ENCODE measurements at places on chromosomes 6 and 20. TPM values are rescaled to one million over a fixed set of nuclear protein-coding genes. Genes with fewer than 3 reads are reported as not detected.

The SS18L1 gene
- 12.6 TPM for total RNA-seq

The LY6G6F gene
- total RNA-seq = not detected

The CFB gene
- total RNA-seq = 74.9 TPM

The ADGRB3 gene
- total RNA-seq = 3.5 TPM

The POU5F1 gene
- 2.8 TPM for total RNA-seq

The SFTA2 gene
- total RNA-seq = 369 TPM

The MYLK2 gene
- total RNA-seq = not detected

GRCh38 chr20:17655865-17656479, 26.1 kb downstream of the RRBP1 start:
- peak; percentile 7 for DNase-seq

DNA sequence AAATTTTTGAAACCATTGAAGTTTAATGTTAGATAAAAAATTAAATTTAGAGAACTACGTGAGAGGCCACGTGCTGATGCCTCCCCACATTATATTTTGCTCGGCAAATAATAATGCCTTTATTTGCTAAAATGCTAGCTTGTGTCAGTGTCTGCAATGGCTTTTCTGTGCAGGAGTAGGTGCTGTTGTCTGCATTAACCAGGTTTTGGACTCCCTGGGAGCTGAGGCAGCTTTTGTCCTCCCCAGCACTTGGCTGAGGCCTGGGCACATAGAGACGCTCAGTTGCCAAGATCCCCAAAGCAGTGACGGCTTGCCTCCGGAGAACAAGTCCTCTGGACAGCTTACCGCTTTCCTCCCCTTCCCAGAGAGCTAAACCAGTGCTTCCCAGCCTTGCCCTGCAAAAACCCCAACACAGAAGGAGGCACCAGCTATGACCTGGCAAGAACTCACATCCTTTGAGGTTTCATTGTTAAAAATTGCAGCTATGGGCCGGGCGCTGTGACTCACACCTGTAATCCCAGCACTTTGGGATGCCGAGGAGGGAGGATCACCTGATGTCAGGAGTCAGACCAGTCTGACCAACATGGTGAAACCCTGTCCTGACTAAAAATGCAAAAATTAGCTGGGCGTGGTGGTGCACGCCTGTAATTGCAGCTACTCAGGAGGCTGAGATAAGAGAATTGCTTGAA, 59.9 kb downstream of the KAT14 start:
- no peak for DNase-seq

DNA sequence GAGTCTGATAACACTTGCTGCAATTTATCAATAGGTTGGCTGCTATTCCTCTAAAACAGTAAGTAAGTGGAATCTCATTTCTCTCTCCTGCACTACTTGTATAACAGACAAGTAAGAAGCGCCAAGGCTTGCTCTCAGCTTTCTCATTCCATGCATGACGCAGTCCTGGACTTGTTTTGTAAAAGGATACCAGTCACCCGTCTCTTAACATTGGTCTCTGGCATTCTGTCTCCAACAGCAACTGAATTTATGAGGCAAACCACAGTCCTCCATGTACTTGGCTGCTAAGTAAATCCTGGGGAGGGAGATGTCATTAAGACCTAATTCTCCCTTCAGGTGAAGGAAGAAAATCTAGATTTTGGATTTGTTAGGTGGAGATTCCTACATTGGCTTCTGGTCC, 115.4 kb downstream of the OPN5 start:
- DNase-seq = no peak

DNA sequence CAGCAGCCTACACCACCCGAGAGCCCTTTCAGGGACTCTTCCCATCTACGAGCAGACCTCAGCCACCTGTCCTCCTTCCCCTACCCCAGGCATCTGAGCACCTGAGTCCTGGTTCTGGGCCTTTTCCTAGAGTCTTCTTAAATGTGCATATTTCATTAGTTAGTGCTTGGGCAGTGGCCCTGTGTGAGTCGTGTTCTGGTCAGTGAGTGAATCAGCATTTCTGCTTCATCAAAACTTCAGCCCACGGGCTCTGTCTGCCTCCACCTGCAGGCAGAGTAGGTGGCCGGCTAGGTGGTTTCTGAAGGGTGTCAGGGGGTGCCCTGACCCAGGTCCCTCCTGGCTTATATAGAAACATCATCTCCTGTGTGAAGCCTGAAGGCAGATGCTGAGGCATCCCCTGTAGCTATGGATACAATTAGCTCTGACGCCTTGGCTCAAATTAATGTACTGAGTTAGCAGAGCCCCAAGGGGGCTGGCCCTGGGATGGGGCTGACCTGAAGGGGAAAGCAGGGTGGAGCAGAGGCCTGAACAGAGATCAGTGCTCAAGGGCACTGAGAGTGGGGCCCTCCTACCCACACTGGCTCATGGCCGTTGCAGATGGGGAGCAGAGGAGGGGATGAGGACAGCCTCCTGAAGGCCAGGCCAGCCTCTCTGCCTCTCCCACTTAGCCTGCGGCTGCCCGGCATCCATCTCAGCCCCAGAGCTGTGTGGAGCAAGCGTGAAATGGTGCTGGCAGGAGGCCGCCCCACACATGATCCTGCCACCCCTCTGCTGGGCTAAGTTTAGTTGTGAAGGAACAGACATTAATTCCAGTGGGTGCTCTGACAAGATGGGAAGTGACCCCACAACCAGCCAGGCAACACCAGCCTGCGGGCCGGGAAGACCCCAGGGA, 13.6 kb downstream of the IP6K3 start:
- DNase-seq = no peak

DNA sequence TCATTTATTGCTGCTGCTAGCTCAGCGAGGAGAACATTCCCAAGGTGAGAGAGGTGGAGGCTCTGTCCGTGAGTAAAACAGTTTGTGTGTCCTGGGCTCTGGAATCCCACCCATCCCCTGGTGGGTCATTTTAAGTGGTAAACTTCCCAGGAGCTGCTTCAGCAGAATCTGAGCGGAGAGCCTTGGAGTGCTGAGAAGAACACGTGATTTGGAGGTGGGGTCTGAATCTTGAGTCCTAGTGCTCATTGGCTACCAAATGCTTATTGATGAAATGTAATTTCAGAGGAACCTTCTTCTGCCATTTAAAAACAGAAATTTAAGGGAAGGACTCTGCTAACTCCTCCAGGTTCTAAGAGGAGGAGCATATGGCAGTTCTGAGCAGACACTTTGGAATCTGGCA, 132.4 kb downstream of the CDH26 start:
- no peak for DNase-seq

DNA sequence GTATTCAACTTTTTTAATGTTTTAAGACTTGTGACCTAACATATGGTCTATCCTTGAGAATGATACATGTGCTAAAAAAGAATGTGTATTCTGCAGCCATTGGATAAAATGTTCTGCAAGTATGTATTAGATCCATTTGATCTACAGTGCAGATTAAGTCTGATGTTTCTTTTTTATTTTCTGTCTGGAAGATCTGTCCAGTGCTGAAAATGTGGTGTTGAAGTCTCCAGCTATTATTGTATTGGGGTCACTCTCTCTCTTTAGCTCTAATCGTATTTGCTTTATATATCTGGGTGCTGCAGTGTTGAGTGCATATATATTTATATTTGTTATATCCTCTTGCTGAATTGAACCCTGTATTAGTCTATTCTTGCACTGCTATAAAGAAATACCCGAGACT, 44.2 kb upstream of the TRIM39 start:
- no peak for DNase-seq

DNA sequence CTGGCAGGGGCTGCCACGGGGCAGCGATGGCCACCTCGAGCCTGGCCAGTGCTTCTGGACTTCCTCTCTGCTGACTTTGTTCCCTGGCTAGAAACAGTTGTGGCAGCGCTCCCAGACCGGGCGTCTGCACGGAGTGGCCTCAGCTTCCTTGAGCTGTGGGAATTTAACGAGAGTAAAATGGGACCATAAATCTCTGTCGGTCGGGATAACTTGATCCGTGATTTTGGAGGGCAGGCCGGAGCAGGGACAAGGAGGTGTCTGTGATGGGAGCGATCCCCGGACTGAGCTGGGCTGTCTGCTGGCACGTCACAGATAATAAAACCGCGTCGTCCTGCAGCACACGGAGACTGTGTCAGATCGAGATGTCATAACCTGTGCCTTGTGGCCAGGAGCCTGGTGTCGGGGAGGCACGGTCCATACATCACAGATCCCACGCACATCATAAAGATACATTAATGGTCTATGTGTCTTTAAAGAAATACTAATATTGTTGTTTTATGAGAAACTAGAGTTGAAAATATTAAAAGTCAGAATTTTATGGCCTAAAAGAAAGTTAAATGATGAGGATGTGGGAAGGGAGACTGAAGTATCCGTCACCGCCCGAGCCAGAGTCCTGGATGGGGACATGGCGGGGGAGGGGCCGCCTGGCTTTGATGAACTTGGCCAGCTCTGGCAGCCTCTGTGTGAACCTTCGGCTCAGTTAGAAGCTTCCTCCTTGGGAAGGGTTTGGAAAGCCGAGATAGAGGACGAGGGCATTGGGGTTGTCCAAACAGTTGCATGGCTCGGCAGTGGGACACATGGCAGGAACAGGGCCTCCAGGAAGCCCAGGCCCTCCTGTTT, 6.5 kb upstream of the RBBP8NL start:
- no peak for DNase-seq

Data from upper lobe of right lung (tissue), 1 donor.